ENCODE measurements at places on chromosomes 3 and 15.

DNA sequence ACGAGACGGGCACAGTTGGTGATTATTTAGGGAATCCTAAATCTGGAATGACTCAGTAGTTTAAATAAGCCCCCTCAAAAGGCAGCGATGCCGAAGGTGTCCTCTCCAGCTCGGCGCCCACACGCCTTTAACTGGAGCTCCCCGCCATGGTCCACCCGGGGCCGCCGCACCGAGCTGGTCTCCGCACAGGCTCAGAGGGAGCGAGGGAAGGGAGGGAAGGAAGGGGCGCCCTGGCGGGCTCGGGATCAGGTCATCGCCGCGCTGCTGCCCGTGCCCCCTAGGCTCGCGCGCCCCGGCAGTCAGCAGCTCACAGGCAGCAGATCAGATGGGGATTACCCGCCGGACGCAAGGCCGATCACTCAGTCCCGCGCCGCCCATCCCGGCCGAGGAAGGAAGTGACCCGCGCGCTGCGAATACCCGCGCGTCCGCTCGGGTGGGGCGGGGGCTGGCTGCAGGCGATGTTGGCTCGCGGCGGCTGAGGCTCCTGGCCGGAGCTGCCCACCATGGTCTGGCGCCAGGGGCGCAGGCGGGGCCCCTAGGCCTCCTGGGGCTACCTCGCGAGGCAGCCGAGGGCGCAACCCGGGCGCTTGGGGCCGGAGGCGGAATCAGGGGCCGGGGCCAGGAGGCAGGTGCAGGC is 318.0 kb downstream of the FGF12 start:
- DNase-seq = no peak

DNA sequence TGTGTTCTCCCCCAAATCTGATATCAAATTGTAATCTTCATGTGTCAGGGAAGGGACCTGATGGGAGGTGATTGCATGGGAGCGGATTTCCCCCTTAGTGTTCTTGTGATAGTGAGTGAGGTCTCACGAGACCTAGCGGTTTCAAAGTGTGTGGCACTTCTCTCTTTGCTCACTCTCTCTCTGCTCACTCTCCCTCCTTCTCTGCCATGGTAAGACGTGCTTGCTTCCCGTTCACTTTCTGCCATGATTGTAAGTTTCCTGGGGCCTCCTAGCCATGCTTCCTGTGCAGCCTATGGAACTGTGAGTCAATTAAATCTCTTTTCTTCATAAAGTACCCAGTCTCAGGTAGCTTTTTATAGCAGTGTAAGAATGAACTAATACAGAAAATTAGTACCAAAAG is 30.6 kb upstream of the OR5H6 start:
- no peak for DNase-seq

GRCh38 chr3:56055546-56055945 is 412.7 kb downstream of the ERC2 start:
- DNase-seq = no peak

DNA sequence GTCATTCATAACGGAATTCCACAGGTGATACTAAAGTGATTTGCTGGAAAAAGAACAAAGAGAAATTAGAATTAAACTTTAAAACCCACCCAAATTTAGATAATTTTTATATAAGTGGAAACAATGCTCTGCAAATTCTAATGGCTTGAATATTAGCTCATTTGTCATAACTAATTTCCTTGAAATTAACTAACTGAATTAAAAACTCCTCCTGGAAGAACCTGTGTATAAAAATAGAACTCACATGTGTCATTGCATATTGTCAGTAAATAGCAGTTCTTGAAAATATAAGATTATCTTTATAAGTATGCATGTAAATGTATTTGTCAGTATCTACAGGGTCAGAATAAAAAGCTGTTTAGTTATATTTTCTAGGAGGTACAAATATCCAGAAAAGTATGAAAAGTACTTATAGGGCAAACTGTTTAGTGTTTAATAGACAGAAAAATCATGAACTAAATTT is 16.3 kb downstream of the ZIC1 start:
- no peak for DNase-seq

GRCh38 chr15:27673766-27674445 is 425.2 kb downstream of the OCA2 start:
- no peak for DNase-seq
